Activated T-helper 2 cell treated with anti-CD3 and anti-CD28 coated beads, Interferon-gamma antibody, Interleukin-2, Interleukin-4, amounts not matched to agents 10 μg/mL and 5 μg/mL and 100 μg/mL, durations not matched to agents 14 hours and 24 hours and 36 hours (primary cell): ENCODE measurements at places on chromosomes 6 and 20. TPM values are rescaled to one million over a fixed set of nuclear protein-coding genes. Genes with fewer than 3 reads are reported as not detected.
A peak's percentile ranks its signal among the peaks of the same experiment; 100 is the strongest.

- H3K36me3 ChIP-seq = no peaks in the 10 kb centered on the region
- H3K27me3 ChIP-seq = peaks cover 12% of the 10 kb centered on the region
- H3K4me3 ChIP-seq = no peak overlapping the region
- no peak overlapping the region for H3K27ac ChIP-seq
These were observed 87.3 kb downstream of the KCNB1 start for GRCh38 chr20:49395183-49395582.

DNA sequence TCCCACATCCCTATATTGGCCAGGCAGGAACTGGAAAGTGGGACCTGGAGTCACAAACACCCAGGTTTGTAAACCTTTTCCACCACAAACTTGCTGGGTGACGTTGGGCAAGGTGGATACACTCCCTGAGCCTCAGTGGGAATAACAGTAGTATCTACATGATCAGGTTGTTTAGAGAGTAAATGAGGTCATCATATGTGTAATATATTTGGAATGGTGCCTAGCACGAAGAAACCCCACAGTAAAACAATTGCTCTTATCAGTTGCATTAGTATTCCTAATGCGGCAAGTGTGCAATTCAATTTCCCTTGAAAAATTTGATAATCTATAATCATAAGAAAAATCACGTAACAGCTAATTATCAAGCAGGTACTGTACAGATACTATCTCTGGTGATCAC, 51.9 kb downstream of the HIVEP2 start:
- H3K27ac ChIP-seq = no peak overlapping the region
- no peak overlapping the region for H3K4me3 ChIP-seq
- peaks cover 21% of the 10 kb centered on the region for H3K4me1 ChIP-seq

TRAPPC3L gene
- not detected in 2 replicates for total RNA-seq

DNA sequence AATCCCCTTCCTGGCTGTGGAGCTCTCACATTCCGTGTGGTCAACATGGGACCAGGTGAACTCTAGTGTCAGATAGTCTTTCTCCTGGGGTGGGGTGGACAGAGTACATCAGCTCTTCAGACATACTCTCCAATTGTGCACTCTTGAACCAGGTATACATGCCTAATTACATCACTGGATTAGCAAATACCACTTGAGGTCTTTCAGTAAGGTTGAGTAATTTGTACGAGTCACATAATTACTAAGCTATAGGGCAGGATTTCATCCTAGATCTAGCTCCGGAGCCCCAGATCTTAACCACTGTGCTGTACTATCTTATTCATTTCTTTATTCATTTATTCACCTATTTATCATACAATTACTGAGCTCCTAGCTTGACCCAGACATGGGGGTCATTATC, 821.3 kb downstream of the TFAP2A start:
- no peaks in the 10 kb centered on the region for H3K36me3 ChIP-seq
- no peak overlapping the region for H3K27ac ChIP-seq
- no peaks in the 10 kb centered on the region for H3K4me1 ChIP-seq
- no peak overlapping the region for H3K4me3 ChIP-seq
- H3K27me3 ChIP-seq = no peaks in the 10 kb centered on the region

- peak overlapping the region; percentile 86 for H3K27ac ChIP-seq
- H3K4me3 ChIP-seq = no peak overlapping the region
- DNase-seq = no peak
These were observed 126.0 kb upstream of the TMEM170B start for GRCh38 chr6:11411593-11411992.

RSPH9 gene
- total RNA-seq = not detected in 2 replicates

DNA sequence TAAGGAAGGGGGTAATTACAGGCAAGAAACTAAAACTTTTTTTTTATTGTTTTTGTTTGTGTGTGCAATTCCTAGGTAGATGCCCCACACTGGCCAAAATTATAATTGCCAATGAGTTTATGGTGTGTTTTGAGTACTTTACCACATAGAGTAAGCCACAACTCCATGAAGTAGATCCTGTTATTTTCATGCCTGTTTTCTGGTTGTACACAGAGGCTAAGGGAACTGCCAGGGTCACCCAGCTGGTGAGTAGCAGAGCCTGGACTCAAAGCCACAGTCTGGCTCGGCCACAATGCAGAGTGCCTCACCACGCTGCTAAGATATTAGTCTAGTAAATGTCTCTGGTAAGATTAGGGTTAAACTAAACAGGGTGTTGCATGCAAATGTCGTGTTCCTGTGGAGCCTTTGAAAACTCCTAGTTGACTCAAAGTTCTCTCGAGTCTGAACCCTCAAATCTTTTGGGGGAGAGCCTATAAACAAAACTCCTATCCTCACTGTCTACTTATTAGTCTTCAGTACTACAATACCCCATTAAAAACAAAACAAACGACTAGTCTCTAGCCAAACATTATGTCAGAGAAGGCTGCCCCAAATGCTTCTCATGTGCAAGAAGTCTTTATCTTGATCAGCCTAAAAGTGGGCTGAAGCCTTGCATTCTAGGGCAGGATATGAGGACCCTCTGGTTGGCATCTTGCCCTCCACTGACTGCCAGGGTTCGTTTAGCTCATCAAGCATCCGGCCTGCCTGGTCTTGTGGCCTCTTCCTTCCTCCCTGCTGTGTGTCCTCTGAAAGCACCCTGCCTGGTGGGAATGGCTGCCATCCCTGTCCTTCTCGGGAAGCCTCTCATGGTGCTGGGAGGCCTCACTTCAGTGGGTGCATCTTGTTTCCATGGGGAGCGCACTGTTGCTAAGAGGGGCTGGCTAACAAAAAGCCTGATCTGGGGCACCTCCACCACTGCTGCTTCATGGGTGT, 4.2 kb downstream of the DUSP22 start:
- peak; percentile 8 for DNase-seq
- H3K4me1 ChIP-seq = peaks cover 38% of the 10 kb centered on the region
- H3K27me3 ChIP-seq = no peaks in the 10 kb centered on the region
- peaks cover 3% of the 10 kb centered on the region for H3K36me3 ChIP-seq
- no peak overlapping the region for H3K4me3 ChIP-seq
- H3K27ac ChIP-seq = no peak overlapping the region

DNA sequence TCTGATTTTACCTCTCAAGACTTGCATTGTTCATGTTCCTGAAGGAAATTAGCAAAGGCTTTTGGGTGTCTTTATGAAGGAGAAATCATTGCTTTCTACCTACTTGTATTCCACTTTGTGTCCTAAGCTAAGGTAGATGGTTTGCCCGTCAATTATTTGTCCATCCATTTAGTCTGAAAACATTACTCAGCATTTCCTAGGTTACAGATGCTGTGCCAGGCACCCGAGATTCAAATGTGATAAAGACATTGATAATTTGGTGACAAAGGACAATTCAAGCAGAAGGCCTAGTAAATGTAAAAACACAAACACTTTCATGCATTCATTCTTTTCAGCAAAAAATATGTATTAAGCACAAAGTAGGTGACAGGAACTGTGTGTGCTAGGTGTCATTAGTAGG, 251.1 kb downstream of the FARS2 start:
- peaks cover 28% of the 10 kb centered on the region for H3K4me1 ChIP-seq
- no peak for DNase-seq
- no peaks in the 10 kb centered on the region for H3K36me3 ChIP-seq
- no peak overlapping the region for H3K27ac ChIP-seq
- no peaks in the 10 kb centered on the region for H3K27me3 ChIP-seq
- H3K4me3 ChIP-seq = no peak overlapping the region

MRPL14 gene
- total RNA-seq = 67.3 and 70.3 TPM in 2 replicates

DNA sequence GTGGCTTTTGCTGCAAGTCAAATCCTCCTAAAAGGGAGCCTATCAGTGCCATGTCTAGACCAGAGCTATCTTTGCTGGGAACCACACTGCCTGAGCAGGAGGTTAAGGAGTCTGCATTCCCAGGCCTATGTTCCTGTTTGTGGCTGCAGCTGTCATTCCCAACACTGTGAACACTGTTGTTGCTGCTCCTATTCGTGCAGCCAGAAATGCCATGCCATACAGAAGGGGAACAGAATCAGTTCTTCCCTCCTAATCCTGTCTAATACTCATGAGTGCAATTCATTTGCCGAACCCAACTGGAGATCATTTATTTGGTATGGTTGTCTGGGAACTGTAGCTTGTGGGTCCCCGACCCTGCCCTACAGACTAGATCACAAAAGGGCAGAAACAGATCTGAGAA, 406.5 kb upstream of the GJE1 start:
- no peaks in the 10 kb centered on the region for H3K36me3 ChIP-seq
- H3K4me1 ChIP-seq = no peaks in the 10 kb centered on the region
- H3K27me3 ChIP-seq = no peaks in the 10 kb centered on the region
- DNase-seq = no peak

LGSN gene
- total RNA-seq = not detected in 2 replicates

DNA sequence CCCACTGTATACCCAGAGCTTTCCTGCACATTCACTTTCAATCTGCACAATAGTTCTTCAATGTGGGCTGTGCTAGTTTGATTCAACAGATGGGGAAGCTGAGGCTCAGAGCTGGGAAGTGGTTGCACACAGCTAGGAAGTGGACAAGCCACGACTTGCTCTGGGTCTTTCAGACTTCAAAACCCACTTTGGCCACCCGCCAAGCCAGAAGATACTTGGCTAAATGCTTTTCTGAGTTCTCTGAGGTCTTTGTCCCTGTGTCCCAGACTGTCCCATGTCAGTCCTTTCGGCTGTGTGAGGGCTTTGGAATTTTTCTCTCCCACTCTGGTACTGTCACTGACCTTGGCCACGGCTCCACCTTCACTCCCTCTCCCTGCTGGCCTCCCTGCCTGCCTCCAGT, 10.6 kb downstream of the PDYN start:
- no peaks in the 10 kb centered on the region for H3K36me3 ChIP-seq
- no peaks in the 10 kb centered on the region for H3K4me1 ChIP-seq
- DNase-seq = no peak
- H3K4me3 ChIP-seq = no peak overlapping the region

GRCh38 chr6:163986313-163986712, 571.8 kb downstream of the QKI start:
- no peak for DNase-seq
- H3K4me3 ChIP-seq = no peak overlapping the region
- H3K27ac ChIP-seq = no peak overlapping the region
- H3K27me3 ChIP-seq = no peaks in the 10 kb centered on the region
- no peaks in the 10 kb centered on the region for H3K36me3 ChIP-seq
- H3K4me1 ChIP-seq = no peaks in the 10 kb centered on the region

- peak overlapping the region; percentile 79 for H3K27ac ChIP-seq
- H3K4me3 ChIP-seq = no peak overlapping the region
- DNase-seq = no peak
- H3K36me3 ChIP-seq = peaks cover 3% of the 10 kb centered on the region
- H3K4me1 ChIP-seq = peaks cover 5% of the 10 kb centered on the region
- no peaks in the 10 kb centered on the region for H3K27me3 ChIP-seq
These were observed 47.7 kb downstream of the AKAP7 start for GRCh38 chr6:131182991-131183425.

SOD2 gene
- total RNA-seq = 54.3 and 60.8 TPM in 2 replicates

HLA-A gene
- 1,569 and 1,592 TPM in 2 replicates for total RNA-seq

DNA sequence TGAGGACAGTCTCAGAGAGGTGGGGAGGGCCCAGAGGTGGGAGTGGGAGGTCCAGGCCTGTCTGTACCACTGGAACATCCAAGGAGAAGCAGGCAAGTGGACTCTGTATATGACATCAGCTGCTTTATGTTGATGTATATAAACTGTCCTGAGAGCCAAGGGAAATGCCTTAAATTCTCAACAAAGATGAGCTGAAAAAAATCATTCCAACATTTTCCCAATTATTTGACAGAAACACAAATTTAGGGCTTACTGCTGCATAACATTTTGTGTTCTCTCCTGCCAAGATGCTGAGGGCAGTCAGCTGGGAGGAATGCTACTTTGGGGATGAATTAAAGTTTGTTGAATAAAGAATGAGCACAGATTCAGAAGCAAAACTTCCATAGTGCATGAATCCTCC, 52.8 kb downstream of the FOXC1 start:
- no peak overlapping the region for H3K4me3 ChIP-seq
- H3K4me1 ChIP-seq = no peaks in the 10 kb centered on the region
- DNase-seq = no peak

GRCh38 chr6:34585512-34586061, 29.5 kb upstream of the SPDEF start:
- peaks cover 5% of the 10 kb centered on the region for H3K36me3 ChIP-seq
- DNase-seq = no peak
- H3K27me3 ChIP-seq = no peaks in the 10 kb centered on the region
- H3K27ac ChIP-seq = no peak overlapping the region

PRL gene
- total RNA-seq = not detected in 2 replicates

- no peak overlapping the region for H3K4me3 ChIP-seq
- peaks cover 17% of the 10 kb centered on the region for H3K4me1 ChIP-seq
- no peak overlapping the region for H3K27ac ChIP-seq
- H3K27me3 ChIP-seq = peaks cover 3% of the 10 kb centered on the region
- DNase-seq = no peak
These were observed 88.9 kb upstream of the ELOVL5 start for GRCh38 chr6:53437557-53438202.

DNA sequence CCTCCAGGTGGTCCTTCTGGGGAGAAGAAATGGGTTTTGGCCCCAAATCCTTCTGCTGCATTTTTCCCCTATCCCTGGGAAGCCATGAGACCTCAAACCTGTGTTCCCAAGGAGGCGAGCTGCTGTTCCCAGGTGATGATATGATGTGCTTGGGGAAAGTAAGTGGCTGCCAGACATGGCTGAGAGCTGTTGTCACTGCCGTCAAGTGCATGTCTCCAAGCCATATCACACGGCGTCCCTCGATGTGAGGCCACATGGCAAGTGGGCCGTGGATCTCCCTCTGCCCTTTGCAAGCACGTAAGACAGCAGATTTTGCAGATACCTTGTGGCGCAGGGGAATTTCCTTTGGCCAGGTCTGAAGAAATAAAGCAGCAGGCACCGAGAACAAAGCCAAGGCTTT, 103.7 kb upstream of the CD93 start:
- no peaks in the 10 kb centered on the region for H3K36me3 ChIP-seq
- no peaks in the 10 kb centered on the region for H3K4me1 ChIP-seq
- peaks cover 6% of the 10 kb centered on the region for H3K27me3 ChIP-seq
- no peak for DNase-seq
- H3K4me3 ChIP-seq = no peak overlapping the region
